Activated CD4-positive, alpha-beta T cell treated with anti-CD3 and anti-CD28 coated beads, Interleukin-2, amount 10 ng/mL, durations not matched to agents 24 days and 14 days (primary cell): ENCODE measurements at places on chromosomes 1 and 21. TPM values are rescaled to one million over a fixed set of nuclear protein-coding genes. Genes with fewer than 3 reads are reported as not detected.

The ADCY10 gene
- 0.09 and 0.19 TPM in 2 replicates for total RNA-seq

The SGIP1 gene
- total RNA-seq: not detected in 2 replicates

The FCRL1 gene
- not detected in 2 replicates for total RNA-seq

The SLC27A3 gene
- 10.0 and 10.3 TPM in 2 replicates for total RNA-seq

The GUCA2B gene
- total RNA-seq: not detected in 2 replicates

The PIK3CD gene
- 233 TPM in 2 replicates for total RNA-seq

The MIXL1 gene
- total RNA-seq: not detected in 2 replicates

GRCh38 chr1:160618327-160618726, 28.5 kb downstream of the SLAMF1 start:
- peak; percentile 53 for DNase-seq

DNA sequence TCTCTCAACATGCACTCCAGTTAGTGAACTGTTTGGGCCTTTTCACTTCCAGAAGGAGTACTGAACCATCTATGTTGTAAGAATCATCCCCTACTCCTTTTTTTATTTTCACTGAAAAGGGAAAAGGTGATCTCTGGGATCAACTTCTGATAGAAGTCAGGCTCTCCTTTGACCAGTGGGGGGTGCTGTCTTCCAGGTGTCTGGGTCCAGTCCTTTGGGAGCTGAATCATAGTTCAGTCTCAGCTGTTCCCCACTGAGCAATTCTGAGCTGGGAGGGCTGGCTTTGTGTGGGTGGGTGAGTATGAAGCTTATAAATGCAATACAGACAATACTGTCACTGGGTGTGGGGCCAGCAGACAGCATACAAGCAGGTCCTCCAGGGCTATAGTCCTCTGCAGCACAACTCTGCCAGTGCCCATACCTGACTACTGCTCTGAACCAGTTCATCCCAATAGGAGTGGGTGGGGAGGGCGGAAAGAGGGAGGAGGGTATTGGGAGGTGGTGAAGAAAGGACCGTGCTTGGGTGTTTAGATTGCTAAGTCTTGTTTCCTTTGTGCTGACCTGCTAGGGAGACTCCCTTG, 12.5 kb upstream of the SARS1 start:
- peak; percentile 78 for DNase-seq

- DNase-seq: peak; percentile 90
These were observed 48.1 kb downstream of the CDC14A start for GRCh38 chr1:100400404-100400803.

DNA sequence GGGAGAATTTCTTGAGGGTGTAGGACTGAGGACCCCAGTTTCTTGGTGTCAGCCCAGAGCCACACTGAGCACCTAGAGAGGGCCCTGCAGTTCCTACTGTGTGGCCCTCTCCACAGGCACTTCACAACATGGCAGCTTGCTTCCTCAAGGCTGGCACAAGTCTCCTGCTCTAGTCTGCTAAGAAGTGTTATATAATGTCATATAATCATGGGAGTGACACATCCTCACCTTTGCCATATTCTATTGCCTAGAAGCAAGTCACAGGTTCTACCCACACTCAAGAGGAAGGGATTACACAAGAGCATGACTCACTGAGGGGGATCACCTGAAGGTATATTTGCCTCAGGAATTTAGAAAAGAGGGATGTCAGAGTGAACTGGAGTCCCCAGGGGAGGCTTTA, 5.5 kb upstream of the SNX27 start:
- no peak for DNase-seq
